ENCODE measurements at places on chromosomes 7 and 10.

- no peak for DNase-seq
Observed at GRCh38 chr7:8500286-8500685, 66.9 kb downstream of the NXPH1 start.

DNA sequence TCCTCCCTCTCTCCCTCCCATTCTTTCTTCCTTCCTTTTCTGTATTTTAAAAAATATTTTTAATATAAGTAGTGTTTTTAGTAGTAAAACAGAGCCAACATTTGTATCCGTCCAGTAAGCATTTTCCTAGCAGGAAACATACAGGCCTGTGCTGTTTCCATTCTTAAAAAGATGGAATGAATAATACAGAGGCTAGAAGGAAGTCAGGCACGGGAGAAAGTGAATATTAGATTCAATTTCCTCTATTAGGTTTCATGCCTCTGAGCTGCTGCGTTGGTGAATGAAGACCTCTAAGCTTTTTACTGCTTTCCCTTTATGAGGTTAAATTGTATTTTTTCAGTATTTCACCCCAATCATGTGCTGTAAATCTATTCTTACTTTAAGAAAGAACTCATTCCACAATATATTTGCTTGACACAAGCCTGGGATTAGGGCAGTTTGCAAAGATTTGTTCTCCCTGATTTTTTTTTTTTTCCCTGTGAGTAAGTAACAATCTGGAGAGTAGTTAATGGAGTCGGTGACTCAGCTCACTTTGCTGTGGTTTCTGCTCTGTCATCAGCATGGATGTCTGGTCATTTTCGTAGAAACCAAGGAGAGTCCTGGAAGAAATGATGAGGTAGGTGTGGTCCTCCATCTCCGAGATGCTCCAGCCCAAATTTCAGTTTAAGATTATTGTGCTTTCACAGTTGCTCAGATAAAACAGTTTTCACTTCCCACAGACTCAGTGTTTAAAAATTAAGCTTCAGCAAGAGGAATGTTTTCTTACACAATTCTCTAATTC, 76.1 kb upstream of the PITRM1 start:
- no peak for DNase-seq

DNA sequence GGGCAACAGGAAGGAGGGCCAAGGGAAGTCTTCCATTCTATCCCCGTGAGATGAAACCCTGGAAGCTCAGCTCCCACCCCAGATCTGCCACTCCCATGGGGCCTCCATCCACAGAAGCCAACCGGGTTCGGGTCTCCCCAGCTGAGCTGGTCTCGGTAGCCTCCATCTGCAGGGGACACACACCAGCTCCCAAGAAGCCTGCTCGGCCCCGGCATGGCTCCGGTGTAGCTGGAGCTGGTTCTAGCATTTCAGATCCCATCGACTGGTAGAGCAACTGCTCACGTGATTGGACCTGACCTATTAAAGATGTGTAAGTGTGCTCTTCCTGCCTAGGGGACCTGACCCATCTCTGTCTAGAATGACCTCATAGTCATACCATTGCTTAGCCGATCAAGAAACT, 138.0 kb downstream of the PRKAG2 start:
- no peak for DNase-seq

GRCh38 chr10:114402871-114403540, 1.3 kb downstream of the AFAP1L2 start:
- no peak for DNase-seq

DNA sequence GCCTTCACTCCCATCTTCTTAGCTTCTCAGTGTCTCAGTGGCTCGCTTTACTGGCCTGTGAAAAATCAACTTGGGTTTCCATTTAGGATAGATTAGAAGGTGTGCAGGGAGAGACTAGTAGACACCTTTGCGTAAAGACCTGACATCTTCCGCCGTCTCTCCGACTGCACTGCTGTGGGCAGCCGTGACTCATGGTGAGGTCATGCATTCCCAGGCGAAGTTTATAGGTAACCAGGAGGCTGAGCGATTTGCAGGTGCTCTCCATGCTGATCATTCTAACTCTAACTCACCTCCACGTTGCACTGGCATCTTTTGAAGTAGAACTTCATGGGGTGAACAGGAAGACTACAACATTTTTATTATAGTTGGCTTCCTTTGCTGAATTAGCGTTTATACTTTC, 68.0 kb upstream of the ZNF438 start:
- DNase-seq: no peak

DNA sequence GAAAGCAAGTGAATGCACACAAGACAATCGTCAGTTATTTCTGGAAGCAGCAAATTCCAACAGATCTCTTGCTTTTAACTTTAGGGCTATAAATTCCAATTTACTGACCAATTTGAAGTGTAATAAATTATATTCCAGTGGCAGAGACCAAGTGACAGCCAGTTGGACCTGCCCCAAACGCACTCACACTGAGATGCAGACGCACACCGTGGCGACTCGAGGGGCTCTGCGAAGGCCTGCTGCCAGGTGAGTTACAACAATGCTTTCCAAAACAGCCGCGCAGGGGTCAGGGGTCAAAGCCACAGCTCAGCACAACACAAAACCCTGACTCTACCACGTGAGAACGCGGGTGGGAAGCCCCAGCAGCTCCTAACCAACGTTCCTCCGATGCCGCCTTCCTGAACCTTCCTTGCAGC, 97.4 kb downstream of the ZRANB1 start:
- no peak for DNase-seq

GRCh38 chr10:102310361-102311024, 65.2 kb downstream of the GBF1 start:
- no peak for DNase-seq

- DNase-seq: no peak
Observed at GRCh38 chr7:155837126-155837479, 24.8 kb upstream of the SHH start.

DNA sequence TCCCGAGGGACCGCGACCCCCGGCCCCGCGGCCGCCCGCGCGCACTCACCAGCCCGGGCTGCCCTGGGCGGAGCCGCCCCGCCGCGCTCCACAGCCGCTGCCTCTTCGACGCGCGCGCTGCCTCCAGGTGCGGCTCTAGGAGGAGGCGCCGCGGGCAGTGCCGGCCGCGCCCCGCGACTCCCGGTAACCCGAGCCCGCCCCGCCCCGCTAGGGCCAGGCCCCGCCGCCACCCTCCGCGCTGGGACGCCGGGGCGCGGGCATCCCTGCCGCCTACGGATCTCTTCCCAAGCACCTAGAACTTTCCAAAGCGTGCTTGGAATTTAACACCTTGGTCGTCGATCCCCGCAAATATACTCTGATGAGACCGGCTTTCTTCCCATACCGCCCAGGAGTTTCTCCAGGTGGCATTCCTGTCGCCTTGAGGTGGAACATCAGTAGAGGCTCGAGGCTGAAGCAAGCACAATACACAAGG, at the start of gene SLC26A5:
TSS of gene SLC26A5 (minus strand) at position 159 of the 472 bp plus-strand sequence. CDS start 24,693 bp downstream, outside the sequence.
- DNase-seq: no peak

DNA sequence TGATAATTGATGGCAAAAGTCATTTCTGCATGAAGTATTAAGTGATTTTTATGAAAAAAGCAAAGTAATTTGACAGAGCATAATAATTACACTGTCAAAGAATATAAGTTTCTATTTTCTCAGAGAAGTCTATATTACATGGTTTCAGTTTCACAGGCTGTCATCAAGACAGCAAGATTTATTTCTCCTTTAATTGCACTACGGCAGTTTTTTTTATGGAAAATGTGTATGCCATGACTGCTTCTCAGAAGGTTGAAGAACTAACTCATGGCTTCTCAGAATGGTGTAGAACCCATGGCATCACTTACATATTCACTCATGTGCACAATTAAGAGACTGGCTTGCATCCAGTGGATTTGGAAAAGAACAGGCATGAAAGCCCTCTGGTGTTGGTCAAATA, 870.3 kb upstream of the SORCS1 start:
- no peak for DNase-seq

GRCh38 chr10:124357561-124357885, 61.2 kb downstream of the OAT start:
- no peak for DNase-seq

- no peak for DNase-seq
Observed at GRCh38 chr10:73586583-73586984, 4.6 kb downstream of the USP54 start.

- no peak for DNase-seq
Observed at GRCh38 chr10:47013507-47014154, 102.4 kb downstream of the PTPN20 start.

GRCh38 chr10:103197174-103197573, 4.1 kb upstream of the NT5C2 start:
- no peak for DNase-seq

DNA sequence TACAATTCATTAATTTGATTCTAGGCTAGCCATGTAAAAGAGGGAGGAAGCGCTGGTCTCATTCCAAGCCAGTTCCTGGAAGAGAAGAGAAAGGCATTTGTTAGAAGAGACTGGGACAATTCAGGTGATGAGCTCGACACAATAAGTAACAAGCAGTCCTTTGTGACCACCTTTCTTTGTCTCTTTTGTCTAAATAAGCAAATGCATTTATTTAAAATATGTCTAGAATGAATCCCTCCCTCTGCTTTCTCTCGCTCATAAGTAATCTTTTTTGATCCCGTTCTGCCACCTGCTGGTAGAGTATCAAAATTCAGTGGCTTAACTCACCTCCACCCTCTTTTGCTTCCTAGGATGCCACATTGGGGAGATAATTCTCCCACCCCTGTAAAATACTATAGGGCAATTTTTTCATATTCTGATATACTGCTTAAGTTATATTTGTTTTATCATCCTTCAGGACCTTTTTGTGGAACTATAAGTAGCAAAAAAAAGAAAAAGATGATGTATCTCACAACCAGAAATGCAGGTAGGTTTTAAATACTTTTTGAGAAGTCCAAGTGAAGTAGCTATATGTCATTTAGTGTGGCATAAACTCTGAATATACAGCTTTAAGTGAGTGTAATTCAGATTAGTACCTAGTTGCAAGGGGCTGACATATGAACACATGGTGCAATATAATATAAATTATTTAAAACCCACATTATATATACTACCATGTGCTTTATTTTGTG, 91.5 kb downstream of the GSDME start:
- peak; percentile 28 for DNase-seq

- DNase-seq: peak; percentile 92
Observed at GRCh38 chr7:44573464-44574286, at the start of gene DDX56. DDX56 (minus strand) TSS chr7:44573908; CDS start chr7:44573895, 13 bp downstream.

DNA sequence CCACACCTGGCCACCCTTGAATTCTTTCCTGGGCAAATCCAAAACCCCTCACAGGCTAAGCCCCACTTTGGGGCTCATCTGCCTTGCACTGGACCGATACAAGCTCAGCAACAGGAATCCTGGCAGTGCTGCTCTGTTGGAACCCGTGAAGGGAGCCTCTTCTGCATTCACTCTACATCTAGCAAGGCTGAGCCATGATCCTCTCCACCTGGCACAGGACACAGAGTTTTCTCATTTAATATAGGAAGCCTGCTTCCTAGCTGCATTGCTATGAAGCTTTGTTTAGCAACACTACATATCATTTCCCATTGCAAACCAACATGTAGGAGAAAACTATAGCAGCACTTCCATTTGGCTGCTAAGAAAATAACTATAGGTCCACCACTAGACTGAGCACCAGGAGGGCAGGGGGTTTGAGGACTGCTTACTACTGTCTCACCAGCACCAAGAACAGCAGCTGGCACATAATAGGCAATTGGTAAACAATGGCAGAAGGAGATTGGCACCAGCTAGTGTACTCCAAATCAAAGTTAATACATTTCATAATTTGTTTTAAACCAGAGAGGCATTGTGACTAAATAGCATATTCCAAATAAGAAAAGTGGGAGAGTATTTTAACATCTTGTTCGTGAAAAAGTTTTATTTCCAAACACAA, 56.1 kb downstream of the CPVL start:
- no peak for DNase-seq

GRCh38 chr10:14385596-14386593, 55.2 kb upstream of the FRMD4A start:
- DNase-seq: no peak

DNA sequence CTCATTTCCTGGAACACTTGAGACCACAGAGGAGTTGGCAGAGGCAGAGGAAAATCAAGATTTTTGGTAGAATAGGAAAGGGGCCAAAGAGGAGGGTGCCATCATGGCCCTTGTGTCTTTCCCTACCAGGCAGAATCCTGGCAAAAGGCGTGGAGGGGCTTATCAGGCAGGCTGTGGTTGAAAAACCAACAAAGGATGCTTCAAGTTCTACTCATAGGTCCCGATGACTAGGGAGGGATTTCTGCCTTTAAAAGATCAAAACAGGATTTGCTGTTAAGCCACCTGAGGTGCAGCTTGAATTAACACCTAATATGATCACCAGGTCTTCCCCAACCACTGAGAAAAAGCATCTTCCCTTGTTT, 45.7 kb downstream of the BPGM start:
- DNase-seq: no peak

DNA sequence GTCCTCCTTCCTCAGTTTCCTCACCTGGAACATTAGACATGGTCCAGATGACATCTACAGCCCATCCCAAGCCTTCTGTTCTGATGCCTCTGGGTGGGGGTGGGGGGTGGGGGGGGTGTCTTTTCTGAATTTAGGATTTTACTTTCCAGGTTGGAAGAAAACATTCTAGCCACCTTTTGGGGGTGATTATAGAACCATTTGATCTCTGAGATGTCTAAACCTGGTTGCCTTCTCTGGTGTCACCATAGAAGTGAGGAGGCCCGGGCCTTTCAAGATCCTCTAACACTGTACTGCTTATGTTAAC, 411.0 kb upstream of the ZMIZ1 start:
- no peak for DNase-seq

GRCh38 chr7:157977306-157977705, 610.3 kb downstream of the PTPRN2 start:
- no peak for DNase-seq

- no peak for DNase-seq
Observed at GRCh38 chr7:142711196-142711595, 38.1 kb upstream of the PRSS1 start.

GRCh38 chr7:157955348-157955999, 618.7 kb downstream of the DNAJB6 start:
- no peak for DNase-seq
